ENCODE measurements at places on chromosomes 2 and 18.

- DNase-seq = peak; percentile 44
These were observed 159.2 kb downstream of the GALNT3 start for GRCh38 chr2:165634855-165635254.

- peak; percentile 10 for DNase-seq
These were observed 34.3 kb downstream of the KIF1A start for GRCh38 chr2:240785424-240786335.

DNA sequence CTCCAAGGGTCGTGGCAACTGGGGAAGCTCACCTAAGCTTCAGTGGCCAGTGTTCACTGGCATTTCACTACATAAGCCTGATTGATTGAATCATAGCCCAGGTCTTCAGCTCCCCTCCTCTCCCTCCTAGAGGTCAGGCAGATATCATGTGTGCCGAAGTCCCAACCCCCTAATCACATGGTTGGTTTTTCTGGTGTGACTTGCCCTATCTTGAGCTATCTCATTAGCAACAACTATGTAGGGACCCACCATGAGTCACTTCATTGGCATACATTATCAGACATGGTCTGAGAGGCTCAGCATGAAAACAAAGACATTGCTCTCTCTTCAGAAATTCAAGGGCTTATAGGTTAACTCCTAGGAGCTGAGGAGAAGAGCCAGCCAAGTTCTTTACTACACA is 76.8 kb downstream of the LYPD1 start:
- no peak for DNase-seq

DNA sequence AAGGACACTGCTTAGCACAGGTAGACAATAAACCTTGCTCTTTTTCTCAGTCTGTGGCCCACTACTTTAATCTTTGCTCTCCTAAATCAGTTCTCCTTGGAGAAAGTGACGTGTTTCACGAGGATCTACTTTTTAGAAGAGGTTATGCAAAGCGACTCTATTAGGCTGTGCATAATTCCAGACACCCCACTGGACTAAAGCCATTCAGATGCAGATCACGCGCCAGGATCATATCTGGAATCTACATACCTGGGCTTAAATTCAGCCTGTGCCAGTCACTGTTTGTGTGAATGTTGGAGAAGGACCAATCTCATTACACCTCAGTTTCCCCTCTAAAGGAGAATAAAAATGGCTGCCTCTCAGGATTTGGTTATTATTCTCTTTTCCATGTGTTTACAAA is 413.0 kb upstream of the MYT1L start:
- no peak for DNase-seq

DNA sequence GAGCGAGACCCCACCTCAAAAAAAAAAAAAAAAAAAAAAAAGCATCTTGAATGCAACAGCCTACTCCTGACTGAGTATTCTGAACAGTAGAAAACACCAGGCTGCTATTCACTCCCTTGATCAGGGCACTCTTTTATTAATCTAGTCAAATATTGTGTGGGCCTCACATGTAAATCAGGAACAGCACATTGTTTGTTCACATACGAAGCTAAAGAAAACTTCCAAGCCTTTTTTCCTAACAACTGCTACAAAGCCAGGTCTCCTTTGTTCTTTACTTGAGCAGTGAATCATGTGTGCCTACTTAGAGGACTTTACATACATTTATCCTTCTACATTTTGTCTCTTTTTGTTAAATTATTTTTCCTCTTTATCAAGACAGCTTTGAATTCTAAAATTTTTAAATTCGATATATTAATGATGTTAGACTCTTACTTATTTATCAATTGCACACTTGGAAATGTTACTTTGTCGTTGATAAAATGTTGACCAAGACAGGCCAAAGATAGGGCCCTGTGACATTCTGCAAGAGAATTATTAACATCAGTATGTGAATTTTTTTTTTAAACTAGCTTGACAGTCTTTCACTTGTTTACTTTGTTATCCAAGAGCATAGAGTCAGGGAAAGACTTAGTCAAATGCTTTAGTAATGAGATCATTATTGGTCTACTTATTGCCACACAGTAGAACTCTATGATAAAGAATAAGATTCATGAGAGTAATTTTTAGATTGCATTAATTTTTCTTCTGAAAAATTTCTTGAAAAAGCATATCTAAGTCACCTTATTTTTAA is 13.2 kb downstream of the SPATS2L start:
- DNase-seq = no peak

DNA sequence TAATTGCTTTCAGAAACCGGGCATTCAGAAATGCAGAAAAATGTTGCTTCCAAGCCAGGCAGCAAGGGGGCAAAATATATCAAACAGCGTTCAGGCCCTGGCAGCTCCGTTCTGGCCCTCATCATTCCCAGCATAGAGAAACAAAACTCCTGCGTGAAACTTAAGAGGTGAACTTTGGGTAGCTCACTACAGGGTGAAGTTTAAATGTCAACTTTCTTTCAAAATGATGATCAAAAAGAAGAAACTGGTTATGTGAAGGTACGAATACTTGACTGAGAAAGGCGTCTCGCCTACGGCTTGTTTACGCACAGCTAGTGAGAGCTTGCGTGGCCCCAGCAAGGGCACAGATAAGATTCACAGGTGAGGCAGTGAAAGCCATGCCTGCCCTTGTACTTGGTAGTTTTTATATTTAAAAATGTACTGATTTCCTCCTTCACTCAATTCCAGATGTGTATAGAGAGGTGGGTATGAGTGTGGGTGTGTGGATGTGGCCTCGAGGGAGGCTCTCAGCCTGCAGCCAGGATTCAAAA is 127.5 kb downstream of the NFATC1 start:
- DNase-seq = no peak

GRCh38 chr2:147368306-147368705 is 476.5 kb upstream of the ACVR2A start:
- no peak for DNase-seq

DNA sequence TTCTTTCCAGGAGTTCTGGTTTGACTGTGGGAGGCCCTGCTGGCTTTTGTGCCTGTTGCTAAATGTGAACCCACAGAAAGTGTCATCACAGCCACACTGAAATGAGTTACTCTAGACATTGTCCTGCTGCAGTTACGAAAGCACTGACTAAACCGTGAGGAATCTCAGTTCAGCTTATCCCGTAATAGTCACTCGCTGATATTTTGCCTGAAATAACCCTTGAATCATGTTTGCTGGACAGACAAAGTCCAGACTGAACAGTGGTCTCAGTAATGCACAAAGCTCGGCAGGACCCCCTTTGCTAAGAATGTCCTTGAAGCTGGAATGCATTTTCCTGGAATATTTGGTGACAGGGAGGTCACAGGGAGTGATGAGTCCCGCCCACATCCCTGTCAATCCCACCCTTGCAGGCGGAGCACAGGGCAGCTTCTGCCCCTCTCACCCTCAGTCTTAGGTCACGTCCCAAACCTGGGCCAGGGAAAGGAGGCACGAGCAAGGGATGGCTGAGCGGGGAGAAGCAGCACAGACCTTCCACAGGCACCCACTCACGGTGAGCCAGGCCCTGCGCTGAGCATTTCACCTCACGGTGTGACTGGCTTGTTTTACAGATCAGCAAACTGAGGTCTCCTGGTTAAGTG is 53.4 kb downstream of the ADI1 start:
- no peak for DNase-seq

DNA sequence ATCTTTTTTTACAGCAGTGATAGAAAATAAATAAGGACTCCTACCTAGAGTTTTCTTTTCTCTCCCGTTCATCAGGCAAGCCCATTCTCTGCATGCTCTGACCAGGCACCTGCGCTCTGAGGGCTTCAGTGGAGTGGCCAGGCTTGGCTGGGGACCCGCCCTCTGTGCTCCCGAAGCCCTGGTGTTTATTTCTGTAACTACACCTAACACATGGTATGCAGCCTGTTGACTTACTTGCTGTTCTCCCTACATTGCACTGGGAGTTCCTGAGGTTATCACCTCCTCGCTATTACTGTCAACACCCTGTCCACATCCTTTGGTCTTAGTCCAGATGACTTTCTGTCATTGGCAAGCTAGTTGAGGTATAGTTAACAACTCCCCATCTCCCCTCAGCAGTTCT is 317.7 kb downstream of the LPIN1 start:
- DNase-seq = no peak

GRCh38 chr2:117832905-117833613 is 18.6 kb downstream of the DDX18 start:
- DNase-seq = peak; percentile 50

- DNase-seq = no peak
These were observed 19.0 kb upstream of the SIX2 start for GRCh38 chr2:45028276-45028675.

- no peak for DNase-seq
These were observed 10.3 kb downstream of the CCL20 start for GRCh38 chr2:227823922-227824321.

GRCh38 chr18:7926526-7926925 is 359.4 kb downstream of the PTPRM start:
- peak; percentile 11 for DNase-seq

- DNase-seq = no peak
These were observed 258.5 kb downstream of the PTGR3 start for GRCh38 chr18:74950479-74950878.

- DNase-seq = no peak
These were observed 160.2 kb upstream of the SMAD2 start for GRCh38 chr18:48090702-48091101.

DNA sequence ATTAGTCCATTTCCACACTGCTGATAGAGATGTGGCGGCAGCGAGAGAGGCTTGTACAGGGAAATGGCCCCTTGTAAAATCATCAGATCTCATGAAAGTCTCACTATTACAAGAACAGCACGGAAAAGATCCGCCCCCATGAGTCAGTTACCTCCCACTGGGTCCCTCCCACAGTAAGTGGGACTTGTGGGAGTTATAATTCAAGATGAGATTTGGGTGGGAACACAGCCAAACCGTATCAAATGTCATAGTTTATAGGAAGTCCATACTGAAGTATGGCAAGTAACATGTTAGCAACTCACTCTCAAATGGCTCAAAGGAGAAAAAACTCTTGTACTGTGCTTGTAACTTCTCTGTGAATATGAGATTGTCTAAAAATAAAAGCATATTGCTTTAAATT is 56.1 kb downstream of the FARP2 start:
- DNase-seq = no peak

GRCh38 chr2:192195548-192196418 is 1.1 kb upstream of the TMEFF2 start:
- DNase-seq = peak; percentile 50

DNA sequence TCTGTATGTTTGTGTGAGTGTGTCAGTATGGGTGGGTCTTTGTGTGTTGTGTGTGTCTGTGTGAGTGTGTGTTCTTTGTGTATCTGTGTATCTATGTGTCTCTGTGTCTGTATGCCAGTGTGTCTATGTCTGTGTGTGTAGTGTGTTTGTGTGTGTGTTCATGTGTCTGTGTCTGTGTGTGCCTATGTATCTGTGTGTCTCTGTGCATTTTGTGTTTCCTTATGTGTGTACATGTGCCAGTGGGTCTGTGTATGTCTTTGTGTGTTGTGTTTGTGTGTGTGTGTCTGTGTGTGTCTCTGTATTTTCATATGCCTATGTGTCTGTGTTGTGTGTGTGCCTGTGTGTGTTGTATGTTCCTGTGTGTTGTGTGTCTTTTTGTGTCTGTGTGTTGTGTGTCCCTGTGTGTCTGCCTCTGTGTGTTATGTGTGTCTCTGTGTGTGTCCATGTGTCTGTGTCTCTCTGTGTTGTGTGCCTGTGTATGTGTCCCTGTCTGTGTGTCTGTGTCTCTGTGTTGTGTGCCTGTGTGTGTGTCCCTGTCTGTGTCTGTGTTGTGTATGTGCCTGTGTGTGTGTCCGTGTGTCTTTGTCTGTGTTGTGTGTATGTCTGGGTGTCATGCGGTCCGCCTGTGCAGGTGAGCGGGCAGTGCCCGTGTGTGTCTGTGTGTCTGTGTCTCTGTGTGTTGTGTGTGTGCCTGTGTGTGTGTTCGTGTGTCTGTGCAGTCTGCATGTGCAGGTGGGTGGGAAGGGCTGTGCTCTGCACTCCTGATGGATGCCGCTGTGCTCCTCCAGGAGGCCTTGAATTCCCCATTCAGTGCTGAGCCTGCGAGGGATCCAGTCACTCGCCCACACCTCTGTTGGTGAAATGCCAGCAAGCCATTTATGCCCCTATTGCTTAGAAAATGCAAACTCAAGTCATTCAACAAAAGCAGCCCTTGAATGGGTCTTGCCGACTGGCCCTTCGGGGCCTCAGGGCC is 37.4 kb downstream of the KLHL29 start:
- no peak for DNase-seq

GRCh38 chr2:229714736-229715541 is 584 bp upstream of the DNER start:
- peak; percentile 87 for DNase-seq

- DNase-seq = no peak
These were observed 139.7 kb downstream of the B3GNT2 start for GRCh38 chr2:62335612-62336011.

DNA sequence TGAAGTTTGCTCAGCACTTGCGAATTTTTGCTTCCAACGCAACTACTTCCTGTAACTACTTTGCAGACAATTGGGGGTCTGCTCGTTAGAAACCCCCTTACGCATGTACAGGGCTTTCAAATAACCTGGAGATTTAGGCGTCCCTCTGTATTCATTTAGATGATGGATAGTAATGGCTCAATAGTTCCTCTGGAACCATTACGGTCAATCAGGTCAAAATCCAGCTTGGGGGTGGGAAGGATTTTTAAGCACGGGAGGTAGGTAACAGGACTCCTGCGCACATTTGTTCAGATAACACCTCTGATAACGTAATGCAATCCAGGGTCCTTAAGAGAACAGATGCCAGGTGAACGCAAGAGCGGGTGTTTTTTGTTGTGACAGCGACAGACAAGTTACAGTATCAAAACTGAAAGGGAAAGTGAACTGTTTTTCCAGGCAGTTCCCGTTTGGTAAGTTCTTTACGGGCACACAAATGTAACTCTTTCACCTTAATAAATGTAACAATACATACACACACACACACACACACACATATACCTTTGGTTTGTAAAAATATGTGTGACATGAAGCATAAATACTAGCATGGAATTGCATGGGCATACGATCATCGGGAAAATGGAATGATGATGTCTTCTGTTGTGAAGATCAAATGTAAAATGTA is 3.8 kb upstream of the OSR1 start:
- DNase-seq = no peak

GRCh38 chr2:12717191-12718014 is 667 bp downstream of the TRIB2 start:
- DNase-seq = peak; percentile 76

DNA sequence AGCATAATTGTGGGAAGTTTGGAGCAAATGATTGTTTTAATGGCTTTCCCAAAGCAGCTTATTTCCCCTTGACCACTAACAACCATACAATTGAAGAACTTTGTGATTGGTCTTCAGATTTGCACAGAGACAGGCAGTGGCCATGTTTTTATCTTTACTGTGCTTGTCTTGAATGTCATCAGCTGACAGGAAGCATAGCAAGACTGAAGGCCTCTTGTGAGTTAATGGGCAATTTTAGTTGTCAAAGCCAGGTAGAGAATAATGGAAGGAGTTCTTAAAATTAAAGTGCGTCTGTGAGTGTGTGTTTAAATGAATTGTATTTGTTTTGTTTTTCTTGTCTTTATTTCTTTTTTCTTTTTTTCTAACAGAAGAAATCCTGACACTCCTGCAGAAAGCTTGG is 809.9 kb downstream of the TSN start:
- DNase-seq = no peak
